ENCODE measurements at places on chromosomes 6 and 20.

- DNase-seq: no peak
Measured at GRCh38 chr6:74568861-74569260, 637.0 kb downstream of the COL12A1 start.

- DNase-seq: no peak
Measured at GRCh38 chr20:44861531-44862006, 23.9 kb upstream of the YWHAB start.

GRCh38 chr6:112113918-112114317 lies 26.5 kb downstream of the FAM229B start:
- DNase-seq: no peak

- no peak for DNase-seq
Measured at GRCh38 chr20:48892891-48893290, 28.6 kb upstream of the ARFGEF2 start.

DNA sequence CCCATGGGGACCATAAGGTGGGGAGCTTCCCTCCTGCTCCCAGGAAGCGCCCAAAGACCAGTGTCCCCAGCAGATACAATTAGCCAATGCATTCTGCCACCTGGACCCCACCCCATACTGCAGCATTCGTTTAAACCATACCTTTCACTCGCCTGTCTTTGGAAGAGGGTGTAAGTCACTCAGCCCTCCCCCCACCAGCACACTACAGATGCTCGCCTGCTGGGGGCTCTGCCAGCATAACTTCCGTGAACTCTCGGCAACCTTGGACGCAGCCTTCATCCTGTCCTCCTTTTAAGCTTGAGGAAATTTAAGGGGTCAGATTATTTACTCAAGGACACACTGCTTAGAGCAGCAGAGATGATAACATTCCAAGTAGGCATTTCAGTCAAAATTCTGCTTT lies 94.4 kb upstream of the NAA20 start:
- no peak for DNase-seq

DNA sequence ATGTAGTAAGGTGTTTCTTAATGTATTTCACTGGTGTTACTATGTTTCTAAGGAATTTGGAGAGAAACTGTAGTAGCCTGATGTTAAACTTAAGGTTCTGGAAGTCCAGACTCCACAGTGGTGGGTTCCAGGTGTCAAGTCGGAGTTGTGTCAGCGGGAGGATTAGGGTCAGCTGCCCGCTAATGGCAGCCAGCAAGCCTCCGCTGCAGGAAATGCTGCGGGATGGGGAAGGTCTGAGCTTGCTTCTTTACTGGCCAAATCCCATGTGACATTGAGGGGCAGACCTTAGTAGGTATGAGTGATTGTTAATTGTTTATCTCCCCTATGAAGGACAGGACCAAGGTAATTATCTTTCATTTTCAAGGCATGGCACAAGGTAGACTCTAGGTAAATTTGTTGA lies 3.7 kb upstream of the ARID1B start:
- no peak for DNase-seq

DNA sequence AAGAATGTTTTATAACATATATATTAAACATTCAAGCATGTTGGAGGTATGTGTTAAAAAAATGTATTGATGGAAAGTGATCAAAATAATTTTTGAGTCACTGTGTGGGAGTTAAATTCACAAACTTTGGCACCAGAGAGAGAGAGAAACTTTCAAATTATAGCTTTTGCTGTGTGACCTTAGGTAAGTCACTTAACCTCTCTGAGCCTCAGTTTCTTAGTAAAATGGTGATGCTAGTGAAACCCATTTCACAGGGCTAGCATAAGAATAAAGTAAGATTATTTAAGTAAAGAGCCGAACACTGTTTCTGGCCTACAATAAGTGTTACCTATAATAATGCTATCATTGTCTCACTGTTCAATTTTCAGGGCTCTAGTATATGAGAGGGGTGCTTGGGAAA lies 4.1 kb upstream of the PROCR start:
- DNase-seq: no peak

DNA sequence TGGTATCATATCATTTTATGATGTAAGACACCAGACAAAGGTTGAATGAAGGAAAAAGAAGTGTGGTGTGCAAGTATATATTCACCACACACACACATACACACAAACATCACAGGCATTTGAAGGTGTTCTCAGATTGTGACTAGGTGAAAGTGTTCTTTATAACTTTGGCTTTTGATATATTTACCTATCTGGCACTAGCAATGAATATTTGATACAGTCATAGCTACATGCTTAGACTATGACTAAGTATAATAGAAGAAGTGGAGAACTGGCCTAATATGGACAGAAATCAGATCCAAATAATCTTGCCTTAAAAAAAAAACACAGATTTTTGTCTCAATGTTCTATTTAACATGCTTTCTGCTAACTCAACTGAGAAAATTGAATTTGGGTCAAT lies 809.9 kb downstream of the KIF16B start:
- DNase-seq: no peak

DNA sequence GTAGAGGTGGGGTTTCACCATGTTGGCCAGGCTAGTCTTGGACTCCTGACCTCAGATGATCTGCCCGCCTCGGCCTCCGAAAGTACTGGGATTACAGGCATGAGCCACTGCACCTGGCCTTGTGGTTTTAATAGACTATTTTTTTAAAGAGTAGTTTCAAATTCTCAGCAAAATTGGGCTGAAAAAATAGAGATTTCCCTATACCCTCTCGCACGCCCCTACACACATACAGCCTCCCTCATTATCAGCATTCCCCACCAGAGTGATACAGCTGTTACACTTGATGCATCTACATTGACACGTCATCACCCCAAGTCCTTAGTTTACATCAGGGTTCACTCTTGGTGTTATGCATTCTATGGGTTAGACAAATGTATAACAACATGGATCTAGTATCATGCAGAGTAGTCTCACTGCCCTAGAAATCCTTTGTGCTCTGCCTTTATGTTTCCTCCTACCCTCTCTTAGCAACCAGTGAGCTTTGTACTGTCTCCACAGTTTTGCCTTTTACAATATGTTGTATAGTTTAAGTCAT lies 103.6 kb downstream of the CDYL start:
- no peak for DNase-seq

DNA sequence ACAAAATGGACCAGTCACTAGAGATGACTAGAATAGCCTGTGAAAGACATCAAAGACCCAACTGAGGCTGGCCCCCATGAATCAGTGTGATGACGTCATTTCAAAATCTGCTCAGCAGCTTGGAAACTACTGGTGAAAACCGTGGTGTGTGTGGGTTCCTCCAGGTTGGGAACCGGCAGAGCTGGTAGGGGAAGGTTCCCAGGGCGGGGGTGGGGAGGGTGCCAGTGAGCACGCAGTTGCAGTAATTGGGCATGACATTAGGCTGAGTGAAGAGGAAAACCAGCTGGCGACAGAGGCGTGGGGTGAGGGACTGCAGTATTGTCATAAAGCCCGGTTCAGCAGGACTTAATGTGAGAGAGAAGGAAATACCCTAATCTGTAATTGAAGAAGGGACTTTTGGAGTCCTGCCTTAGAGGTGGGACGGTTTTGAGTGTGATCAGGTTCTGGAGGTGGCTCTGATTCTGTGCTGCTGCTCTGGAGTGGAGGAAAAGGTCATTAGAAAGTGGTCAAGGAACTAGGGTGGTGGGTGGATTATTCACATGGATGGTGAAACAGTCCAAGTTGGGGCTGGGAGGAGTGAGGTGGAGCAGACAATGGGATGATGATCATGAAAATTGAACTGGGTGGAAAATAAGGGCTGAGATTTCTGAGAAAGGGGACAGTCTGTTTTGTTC lies 52.0 kb upstream of the MTHFD1L start:
- DNase-seq: no peak

- DNase-seq: no peak
Measured at GRCh38 chr20:21063276-21063675, 42.9 kb downstream of the LINC00237 start.

GRCh38 chr20:4846821-4847220 lies 125.1 kb downstream of the PRND start:
- DNase-seq: no peak

GRCh38 chr20:33475381-33476152 lies 14.3 kb upstream of the CBFA2T2 start:
- DNase-seq: no peak

DNA sequence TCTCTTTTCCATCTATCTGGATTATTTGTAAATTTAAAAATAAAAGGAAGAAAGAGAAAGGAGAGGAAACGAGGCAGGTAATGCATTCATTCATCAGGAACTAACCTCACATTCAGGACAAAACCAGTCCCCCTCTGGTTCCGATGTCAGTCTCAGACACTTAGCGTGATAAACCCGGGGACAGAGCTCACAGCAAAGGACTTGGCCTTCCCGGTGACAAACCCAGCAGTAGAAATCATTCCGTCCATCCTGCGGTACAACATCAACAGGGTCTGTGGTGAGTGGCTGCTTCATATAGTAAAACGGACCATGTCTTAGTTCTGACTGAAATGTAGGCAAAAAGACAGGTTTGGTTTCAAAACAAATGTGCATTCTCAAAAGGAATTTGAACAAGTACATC lies 57.9 kb downstream of the ZMYND8 start:
- no peak for DNase-seq

- DNase-seq: no peak
Measured at GRCh38 chr6:53418288-53418687, 69.5 kb upstream of the ELOVL5 start.

GRCh38 chr6:105949869-105950268 lies 136.3 kb upstream of the PRDM1 start:
- DNase-seq: no peak

- no peak for DNase-seq
Measured at GRCh38 chr6:127147534-127147933, 29.1 kb downstream of the RSPO3 start.

All from stimulated activated CD8-positive, alpha-beta memory T cell treated with anti-CD3 and anti-CD28 coated beads, Interleukin-15, amount 100 ng/mL, for 1 hour (primary cell).